ENCODE measurements at places on chromosomes 12 and 14.

DNA sequence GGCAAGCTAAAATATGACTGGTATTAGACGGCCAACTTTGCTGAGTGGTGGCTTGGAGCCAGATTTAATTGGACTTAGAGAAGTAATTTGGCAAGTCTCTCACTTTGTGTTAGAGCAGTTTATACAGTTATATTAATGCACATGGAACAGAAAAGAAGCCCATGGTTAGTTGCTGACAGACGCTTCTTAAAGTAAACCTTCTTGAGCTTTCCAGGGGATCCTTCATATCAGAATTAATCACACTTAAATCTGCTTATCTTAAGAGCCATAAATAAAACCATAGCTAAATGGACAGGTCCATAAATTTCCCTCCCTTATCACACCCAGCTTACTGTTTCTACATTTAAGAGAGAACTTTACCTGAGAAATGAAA, 9.6 kb downstream of the GSG1 start:
- DNase-seq: peak; percentile 35

GRCh38 chr12:74741112-74741511, 203.5 kb downstream of the ATXN7L3B start:
- no peak for DNase-seq

DNA sequence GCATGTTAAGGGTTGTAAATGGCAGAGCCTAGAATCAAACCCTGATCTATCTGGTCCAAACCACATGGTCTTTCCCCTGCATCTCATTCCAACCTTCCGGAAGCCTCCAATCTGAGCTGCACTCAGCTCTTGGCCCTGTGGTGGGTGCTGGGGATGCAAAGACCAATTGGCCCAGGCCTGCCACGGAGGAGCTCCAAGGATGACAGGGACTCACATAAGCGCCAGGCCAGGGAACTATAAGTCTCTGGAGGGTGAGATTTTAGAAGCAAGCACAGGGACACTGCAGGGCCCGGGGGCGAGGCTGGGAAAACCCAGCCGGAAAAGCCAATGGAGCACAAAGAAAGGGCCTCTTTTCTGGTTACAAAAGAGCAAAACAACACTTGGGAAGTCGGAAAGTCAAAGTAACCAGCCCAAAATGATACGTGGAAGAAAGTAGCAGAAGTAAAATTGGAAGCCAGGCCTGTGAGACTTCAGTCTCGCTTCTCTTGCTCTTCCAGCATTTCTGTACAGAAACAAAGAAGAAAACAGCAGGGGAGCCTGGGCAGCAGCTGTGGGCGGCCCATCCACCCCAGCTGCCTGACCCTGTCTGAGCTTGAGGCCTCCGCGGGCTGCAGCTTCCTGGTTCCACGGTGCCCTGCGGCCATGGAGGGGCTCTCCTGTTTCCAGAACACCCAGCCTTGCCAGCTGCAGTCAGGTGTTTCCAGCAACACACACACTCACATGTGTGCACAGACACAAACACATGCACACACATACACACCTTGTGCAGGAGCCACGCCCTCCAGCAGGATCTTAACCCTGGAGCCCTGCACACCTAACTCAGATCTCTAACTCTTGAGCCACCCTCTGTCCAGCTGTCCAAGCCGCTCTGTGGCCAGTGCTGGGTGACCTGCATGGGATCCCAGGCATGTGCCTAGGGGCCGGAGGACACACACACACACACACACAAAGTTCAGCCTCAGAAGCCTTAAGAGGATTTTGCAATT, 178.2 kb downstream of the BCL11B start:
- no peak for DNase-seq

GRCh38 chr14:20697273-20698017, 8.9 kb downstream of the ANG start:
- peak; percentile 48 for DNase-seq

DNA sequence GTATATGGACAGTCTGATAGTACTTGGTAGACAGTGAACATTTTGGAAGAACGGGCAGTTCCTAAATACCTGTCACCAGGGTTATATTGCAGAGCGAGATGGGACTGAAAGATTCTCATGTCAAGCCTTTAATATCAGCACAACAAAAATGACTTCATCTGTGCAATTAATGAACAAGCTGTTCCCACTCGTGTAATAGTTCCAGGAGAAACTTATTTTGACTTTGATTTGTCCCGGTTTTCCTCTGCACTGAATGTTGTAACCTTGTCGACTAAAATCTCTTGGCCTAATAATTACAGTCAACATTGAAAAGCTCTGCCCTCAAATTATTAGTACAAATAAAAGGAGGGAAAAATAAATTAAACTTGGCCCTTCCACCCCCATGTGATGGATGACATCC, 79.5 kb downstream of the WASHC3 start:
- DNase-seq: no peak

- no peak for DNase-seq
These were observed 14.4 kb downstream of the CLSTN3 start for GRCh38 chr12:7144414-7145120.

DNA sequence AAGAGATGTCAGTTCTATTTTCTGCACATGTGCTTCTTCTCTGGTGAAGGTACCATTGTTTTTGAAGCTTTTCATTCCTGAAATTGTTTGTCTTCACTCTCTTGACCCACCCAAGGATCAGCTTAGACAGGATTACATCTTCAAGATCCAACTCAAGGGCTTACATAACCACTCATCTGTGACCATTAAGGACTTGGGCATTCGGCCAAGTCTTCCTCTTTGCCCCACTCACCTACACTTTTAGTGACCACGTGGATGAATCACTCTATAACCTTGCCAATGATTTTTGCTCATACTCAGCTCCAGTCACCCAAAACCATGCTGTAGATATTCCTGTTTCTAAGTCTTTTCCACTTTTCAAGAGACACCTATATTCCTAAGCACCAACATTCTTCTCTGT, 36.5 kb upstream of the SSTR1 start:
- peak; percentile 13 for DNase-seq

Data from NCI-H226 (cell line).